ENCODE measurements at places on chromosomes 7 and 10.

DNA sequence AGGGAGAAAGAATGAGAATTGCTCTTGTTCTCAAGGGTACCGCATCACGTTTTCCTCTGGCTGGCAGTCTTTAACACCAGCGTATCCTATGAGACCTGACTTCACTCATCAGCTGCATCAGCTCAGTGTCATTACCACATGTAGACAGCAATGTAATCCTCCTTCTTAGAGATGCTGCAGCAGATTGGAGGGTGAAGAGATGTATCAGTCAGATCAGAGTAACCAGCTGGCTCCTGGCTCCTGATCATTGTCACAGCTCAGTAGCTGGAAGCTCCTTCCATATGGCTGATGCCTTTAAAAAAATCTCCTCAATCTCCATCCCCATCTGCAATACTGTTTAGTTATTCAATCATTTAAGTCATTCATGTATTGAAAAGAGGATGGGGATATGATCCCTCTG lies 39.7 kb upstream of the EPHB6 start:
- no peak for DNase-seq

DNA sequence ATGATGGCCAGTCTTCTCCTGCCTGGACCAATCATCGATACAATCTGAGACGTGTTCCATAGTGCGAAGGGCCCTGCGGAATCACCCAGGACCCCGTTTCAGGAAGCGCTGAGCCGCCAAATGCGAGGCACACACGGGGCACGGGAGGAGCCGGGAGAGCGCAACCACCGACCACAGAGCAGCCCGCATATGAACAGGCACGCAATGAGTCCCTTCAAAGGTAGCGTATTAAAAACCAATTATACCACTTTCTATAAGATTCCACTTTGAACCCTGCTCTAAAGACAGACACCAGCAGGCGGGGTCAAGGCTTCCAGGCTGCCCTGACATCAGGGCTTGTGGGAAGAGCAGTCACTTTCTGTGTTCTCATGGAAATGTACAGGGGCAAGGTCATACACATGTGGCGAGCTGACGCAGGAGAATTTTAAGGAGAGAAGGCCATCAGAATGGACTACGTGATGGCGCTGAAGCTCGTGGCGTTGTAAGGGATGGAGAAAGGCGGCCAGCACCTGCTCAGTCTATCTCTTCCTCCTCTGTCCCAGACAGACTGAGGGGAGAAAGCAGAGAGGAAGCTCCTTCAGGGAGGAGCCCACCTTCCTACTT lies 46.2 kb downstream of the AMZ1 start:
- peak; percentile 25 for DNase-seq

- DNase-seq, result peak; percentile 54
Measured at GRCh38 chr10:43939939-43940820, 291.5 kb upstream of the ZNF32 start.

DNA sequence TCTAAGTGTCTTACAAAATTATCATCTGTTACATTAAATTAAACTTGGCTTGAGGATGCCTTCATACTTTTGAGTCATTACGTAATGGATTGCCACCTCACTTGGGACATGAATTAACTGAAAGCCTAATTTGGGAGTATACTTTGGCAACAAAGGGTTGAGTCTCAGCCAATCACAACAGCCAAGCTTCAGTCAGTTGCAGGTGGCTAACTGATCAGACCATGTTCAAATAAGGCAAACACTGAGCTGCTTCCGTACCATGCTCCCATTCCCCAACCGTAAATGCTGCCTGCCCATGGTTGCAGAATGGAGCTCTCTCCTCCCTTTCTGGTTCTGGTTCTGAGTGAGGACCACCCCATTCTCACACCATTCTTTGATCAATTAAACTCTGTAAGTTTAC lies 92.9 kb upstream of the STK17A start:
- DNase-seq, result no peak

GRCh38 chr10:125006921-125007426 lies 65.1 kb downstream of the ZRANB1 start:
- peak; percentile 59 for DNase-seq

GRCh38 chr7:138299066-138299465 lies 161.0 kb upstream of the TRIM24 start:
- no peak for DNase-seq

GRCh38 chr7:84665339-84665738 lies 470.8 kb upstream of the SEMA3A start:
- DNase-seq, result no peak

GRCh38 chr7:15508258-15508657 lies 53.6 kb downstream of the AGMO start:
- DNase-seq, result no peak

- DNase-seq, result no peak
Measured at GRCh38 chr10:51521605-51522004, 177.8 kb downstream of the CSTF2T start.

GRCh38 chr7:5526100-5526905 lies 102.7 kb upstream of the TNRC18 start:
- peak; percentile 47 for DNase-seq

DNA sequence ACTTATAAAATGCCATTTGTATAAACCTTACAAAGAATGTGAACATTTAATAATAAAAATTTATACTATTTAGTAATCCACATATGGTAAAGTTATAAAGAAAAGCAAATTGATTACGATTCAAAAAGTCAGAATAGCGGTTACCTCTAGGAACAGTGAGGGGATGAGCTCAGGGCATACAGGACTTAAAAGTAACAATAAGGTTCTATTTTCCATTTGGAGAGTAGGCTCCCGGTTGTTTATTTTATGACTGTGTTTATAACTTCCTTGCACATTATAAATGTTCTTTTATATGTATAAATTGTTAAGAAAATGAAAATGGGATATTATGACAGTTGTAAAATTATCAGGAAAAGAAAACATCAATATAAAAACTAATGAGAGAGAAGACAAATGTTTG lies 135.7 kb downstream of the AVL9 start:
- no peak for DNase-seq

DNA sequence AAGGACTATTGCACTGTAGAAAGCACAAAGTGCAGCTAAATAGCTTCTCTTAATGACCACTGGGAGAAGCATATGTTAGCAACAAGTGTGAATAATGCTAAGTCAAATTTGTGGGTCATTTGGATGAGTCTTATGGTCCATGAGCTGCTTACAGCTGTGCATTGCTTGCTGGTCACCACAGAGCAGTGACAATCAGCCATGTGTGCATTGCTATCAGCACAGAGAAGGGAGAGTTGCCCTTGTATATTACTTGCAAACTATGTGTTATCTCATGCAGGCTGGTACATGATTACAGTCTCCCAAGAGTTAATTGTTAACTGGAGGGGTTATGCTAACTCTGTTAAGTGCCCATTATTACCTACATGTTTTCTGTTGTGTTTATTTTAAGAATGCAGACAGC lies 25.7 kb downstream of the MRPS33 start:
- no peak for DNase-seq

GRCh38 chr7:12256090-12256489 lies 45.0 kb downstream of the TMEM106B start:
- no peak for DNase-seq

DNA sequence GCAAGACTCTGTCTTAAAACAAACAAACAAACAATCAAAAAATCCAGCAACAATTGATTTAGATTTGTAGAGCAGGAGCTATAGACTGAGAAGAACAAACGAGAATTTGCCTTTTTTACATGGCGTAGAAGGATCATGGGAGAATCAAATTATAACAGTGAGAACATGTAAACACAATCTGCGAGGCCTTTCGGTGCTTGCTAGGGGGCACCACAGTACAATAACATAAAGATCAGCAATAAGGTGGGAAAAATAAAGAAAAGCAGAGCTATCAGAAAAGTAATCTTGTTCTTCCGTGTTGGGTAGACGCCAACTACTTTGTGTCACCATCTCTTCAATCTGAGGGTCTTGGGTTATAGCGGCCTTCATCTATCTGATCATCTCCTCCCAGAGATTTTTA lies 82.2 kb downstream of the NOD1 start:
- DNase-seq, result no peak

DNA sequence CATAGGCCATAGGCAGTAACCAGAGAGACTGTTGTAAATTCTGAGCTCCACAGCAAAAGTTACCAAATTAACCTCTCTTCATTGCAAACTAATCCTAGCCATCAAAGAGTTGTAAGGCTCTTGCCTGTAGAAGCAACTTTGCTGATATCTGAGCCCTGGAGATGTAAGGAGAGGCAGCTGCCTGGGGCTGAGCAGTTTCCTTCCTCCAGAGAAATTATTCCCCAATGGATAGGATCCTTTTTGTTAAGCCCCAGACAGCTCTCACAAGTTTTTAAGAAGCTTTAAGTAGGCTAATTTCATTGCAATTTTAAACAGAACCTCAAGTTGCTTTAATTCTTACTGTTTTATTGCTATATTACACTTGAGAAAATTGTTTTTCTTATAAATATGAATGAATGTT lies 211.1 kb downstream of the GALNT17 start:
- no peak for DNase-seq

GRCh38 chr7:28389504-28390395 lies 22.6 kb upstream of the CREB5 start:
- no peak for DNase-seq

DNA sequence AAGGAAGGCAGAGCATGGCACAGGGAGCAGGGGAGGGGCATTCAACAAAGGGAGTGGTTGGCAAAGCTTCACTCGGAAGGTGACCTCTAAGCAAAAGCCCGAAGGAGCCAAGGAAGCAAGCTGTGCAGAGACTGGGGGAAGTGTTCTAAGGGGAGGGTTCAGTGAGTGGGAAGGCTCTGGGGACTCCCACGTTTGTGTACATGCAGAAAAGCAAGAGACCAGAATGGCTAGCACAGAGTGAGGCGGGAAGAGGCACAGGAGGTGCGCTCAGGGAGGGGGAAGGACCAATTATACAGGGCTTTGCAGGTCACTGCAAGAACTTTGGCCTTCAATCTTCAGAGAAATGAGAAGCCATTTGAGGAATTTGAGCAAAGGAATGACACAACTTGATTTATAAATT lies 7.4 kb downstream of the ARHGAP21 start:
- DNase-seq, result no peak

GRCh38 chr7:51732116-51732515 lies 415.5 kb upstream of the COBL start:
- no peak for DNase-seq

DNA sequence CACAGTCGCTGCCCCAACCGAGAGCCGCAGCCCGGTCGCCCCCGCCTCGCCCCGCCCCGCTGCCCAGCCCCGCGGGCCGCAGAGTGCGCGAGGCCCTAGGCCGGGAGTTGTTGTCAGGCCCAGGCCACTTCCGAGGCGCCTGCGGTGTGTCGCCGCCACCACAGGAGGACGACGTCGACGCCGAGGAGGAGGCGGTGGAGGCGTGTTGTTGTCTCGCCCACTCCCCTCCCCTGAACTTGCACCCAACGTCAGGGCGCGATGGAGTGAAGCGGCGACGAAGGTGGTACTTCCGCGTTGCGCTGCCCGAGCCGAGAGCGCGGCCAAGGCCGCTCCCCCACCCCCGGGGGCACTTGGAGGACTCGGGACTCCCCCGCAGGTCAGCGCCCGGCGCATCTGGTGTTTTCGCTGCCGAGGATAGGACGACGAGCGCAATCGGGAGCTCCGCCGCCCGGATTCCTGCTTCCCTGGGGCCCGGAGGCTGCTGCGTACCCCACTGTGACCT lies at the start of gene CDK13:
CDK13 (plus strand) TSS at position 286 of the 502 bp plus-strand sequence. CDS start 386 bp downstream, outside the sequence.
- peak; percentile 88 for DNase-seq

- DNase-seq, result no peak
Measured at GRCh38 chr10:59561477-59562121, 148.1 kb downstream of the SLC16A9 start.

- no peak for DNase-seq
Measured at GRCh38 chr7:53466371-53466770, 430.9 kb downstream of the POM121L12 start.

DNA sequence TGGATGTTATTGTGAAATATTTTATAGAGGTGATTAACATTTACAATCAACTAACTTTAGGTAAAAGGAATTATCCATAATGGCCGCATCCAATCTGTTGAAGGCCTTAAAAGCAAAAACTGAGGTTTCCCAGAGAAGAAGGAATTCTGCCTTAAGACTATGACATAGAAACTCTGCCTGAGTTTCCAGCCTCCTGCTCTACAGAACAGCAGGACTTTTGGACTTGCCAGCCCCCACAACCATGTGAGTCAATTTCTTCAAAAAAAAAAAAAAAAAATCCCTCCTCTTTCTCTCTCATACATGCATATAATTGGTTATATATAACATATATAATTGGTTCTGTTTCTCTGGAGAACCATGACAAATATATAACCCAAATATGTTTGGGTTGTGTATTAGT lies 15.4 kb downstream of the SLC25A28 start:
- DNase-seq, result no peak

DNA sequence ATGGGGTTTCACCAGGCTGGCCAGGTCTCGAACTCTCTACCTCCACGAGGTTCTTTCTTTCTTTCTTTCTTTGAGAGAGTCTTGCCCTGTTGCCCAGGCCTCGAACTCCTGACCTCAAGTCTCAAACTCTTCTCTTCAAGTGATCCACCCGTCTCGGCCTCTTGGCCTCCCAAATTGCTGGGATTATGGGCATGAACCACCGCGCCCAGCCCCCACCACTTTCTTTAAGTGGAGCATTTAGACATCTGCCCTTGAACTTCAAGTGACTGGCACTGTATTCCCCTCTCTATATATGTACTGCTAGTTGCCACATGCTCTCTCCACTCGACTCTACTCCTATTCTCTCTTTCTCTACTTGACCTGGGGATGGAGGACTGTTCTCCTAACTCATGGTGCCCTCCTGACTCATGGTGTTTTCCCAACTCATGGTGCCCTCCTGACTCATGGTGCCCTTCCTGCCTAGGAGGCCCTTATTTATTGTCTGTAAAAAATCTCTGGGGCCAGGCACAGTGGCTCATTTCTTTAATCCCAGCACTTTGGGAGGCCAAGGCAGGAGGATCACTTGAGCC lies 19.3 kb upstream of the ACHE start:
- DNase-seq, result no peak

DNA sequence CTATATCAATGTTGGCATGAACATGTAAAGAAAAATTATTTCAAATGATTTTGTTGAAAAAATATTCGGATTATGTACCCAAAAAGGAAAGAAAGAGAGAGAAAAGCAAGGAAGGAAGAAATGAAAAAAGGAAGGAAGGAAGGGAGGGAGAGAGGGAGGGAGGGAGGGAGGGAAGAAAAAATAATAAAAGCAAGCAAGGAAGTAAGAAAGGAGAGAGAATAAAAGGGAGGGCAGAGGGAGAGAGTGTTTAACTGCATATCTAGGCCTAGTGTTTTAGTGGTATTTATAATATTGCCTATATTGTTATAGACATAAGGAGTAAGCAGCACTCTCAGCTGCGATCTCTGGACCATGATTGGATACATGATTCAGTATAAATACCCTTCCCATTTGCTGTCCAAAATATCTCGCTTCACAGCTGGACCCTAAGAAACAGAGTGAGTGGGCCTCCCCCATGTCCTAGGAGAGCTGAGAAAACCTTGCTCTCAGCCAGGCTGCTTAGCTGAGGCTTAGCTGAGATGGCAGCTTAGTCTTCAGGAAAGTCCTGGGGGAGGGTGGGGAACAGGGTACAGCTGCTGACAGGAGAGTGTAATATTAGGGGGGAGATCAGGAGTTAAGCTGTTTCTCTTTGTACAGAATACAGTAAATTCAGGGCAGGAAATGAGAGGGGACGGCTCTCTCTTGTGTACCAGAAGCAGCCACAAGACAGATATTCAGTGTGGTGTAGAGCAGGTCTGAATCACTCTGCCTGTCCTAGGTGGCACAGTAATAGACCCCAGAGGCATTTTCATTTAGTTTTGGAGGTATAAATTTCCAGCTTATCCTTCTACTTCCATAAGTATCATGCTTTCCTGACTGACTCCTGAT lies 66.8 kb upstream of the TARP start:
- no peak for DNase-seq

All from femur (tissue), 1 donor.